Hematopoietic multipotent progenitor cell treated with erythropoietin and hydrocortisone succinate and interleukin-3 and kit ligand, for 6 days (in vitro differentiated cells): ENCODE measurements at places on chromosomes 3 and 15.
A peak's percentile ranks its signal among the peaks of the same experiment; 100 is the strongest.

GRCh38 chr3:190747571-190747970, 114.9 kb downstream of the GMNC start:
- DNase-seq, result no peak

DNA sequence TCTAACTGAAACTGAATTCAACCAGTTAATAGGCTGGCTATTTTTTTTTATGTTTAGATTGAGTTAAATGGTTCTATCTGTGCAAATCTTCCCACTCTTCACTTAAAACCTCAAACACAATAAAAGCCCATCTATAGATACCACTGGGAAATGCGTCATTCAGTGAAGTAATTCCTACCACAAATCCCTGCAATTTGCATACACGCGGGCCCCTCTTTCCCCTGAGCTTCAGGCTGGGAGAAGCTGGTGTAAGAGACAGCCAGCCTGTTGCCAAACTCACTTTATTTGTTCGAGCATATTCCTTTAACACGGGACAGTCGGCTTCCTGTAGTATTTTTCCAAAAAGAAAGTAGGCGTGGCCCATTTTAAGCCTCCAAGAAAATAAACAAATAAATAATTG, 26.0 kb upstream of the MCTP2 start:
- peak; percentile 39 for DNase-seq

DNA sequence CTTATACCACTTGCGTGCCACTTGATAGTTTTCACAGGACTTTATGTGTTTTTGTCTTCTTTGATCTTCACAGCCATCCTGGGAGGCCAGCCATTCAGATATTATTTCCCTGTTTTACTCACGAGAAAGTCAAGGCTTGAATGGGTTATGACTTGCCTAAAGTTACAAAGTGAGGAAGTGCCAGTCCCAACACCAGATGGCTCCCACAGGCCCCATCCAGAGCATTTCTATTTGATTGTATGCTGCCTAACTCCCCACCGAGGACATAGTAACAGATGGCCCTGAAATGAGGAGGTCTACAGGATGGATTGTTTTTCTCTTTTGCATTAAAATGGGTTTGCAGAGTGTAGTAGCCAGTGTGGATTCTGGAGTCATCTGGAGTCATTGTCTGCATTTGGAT, 74.5 kb downstream of the SPTSSB start:
- DNase-seq, result no peak

DNA sequence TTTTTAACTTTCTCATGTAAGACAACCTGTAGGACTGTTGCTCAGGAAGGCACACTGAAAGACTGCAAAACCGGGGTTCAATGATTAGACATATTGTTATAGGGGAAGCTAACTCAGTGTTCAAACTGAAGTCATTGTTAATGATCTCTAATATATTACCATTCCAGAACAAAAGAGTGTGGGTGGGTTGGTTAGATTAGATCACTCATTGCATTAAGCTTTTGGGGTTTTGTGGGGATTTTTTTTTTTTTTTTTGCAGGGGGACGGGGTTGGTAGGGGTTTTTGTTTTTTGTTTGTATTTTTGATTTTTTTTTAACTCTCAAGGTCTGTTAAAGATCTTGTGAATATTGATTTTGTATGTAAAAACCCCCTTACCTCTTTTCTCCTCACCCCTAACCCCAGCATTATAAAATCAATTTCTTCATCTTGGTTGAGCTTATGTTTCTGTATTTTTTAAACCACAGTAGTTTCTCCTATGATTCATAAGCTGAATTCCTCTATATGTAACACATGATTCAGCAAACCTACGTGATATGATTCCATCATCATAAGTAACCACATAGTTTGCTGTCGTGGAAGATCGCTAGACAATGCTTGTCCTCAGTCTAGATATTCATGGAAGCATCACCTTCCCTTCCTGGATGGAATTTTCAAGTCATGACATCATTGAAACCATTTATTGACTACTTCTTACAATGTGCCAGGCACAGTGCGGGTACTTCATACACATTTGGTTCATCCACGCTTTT, 544.1 kb upstream of the MDFIC2 start:
- no peak for DNase-seq

DNA sequence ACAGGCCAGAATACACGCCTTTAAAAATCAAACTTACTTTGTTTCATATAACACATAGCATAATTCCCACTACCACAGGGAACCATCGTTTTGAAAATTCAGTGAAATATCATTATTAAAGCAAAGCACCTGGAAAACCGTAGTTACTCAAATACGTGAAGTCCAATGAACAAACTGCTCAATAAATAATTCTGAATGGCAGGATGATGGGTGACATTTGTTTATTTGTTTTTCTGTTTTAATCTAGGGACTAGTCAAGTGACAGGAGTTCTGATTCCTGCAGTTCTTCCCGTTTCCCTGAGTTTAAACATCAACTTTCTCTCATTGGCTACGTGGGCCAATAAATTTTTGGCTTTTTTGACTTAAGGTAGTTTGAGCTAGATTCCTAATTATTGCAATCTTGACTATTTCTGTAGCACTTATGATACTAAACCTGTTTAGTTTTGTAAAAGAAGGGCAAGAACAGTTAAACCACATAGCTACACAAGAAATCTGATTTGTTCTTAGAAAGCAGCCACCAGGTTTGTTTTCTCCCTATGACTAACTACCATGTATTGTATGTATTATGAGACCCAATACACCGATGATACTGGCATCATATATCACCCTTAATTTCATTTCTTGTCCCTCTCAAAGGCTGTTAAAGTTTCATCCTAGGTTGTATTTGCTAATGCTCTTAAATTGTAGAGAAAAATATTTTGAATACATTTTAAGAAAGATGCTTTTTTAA, 411.2 kb downstream of the SHQ1 start:
- no peak for DNase-seq

DNA sequence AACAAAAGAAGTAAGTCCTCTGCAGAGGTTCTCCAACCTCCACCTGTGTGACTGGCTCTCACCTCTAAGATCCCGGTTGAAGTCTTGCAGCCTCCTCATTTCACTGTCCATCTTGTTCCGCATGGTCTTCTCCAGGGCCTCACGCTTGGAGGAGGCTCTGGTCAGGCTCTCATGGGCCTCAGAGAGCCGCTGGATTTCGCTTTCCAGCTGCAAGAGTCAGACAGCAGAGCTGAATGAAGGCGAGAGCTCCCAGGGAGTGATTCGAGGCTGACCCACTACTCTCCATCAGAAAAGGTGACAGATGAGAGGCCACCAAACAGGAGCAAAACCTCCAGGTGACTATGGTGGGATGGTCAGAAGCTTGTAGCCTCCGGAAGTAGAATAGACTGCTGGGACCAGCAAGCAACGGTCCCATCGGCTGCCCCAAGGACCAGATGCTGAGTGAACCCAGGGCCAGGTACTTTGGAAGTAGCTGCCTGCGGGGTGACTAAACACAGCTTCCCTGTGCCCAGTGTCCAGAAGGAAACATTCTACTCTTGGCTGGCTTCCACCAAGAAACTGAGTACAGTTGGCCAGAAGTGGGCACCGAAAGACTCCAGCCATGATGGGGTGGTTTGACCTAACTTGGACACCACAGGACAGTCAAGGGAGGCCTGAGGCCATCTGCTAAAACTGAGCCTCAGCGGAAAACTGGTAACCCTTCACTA, 7.9 kb downstream of the AMOTL2 start:
- DNase-seq, result no peak

DNA sequence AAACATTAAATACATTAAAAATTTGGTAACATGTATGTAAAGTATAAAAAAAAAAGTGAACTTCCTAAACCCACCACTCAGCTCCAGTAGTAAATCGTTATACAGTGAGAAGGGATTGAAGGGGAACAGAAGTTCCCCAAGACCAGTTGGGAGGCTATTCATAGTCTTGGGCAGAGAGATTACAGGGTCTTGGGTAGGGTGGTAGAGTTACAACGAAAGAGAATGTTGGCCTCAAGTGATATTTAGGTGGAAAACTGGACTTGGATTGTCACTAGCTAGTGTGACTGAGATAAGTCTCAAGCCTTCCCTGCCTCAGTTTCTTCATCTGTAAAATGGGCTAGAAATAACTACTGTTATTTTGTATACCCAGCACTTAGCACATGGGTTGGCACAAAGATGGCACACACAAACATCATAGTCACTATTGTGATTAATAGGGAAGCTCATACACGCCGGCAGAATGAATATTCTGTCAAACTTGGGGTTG, 431 bp upstream of the YEATS2 start:
- DNase-seq, result no peak

GRCh38 chr15:79265987-79266579, 16.4 kb upstream of the ANKRD34C start:
- DNase-seq, result no peak

- DNase-seq, result peak; percentile 80
Observed at GRCh38 chr3:17258823-17259436, 374.2 kb downstream of the PLCL2 start.

GRCh38 chr3:30073622-30074021, 532.8 kb upstream of the TGFBR2 start:
- no peak for DNase-seq

- peak; percentile 24 for DNase-seq
Observed at GRCh38 chr3:126496894-126497850, 20.4 kb downstream of the UROC1 start.
